Type B pancreatic cell (in vitro differentiated cells): ENCODE measurements at places on chromosomes 12 and 14.

DNA sequence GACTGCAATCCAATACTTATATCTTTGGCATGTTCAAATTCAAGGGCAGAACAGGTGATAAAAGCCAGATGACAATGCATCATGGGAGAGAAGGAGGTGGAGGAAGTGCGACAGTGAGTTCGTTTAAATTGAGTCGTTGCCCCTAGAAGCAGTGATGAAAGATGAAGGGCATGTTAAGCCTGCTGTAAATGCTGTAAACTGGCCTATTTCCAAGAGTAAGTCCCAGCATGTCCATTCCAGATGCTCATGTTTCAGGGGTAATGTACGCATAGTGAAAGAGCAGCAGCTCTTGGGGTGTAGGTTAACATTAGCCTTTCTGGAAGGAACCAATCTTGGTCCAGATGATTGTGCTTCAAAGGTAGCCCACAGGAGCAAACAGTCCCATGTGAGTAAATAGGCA, 97.1 kb downstream of the C2CD5 start:
- no peak for DNase-seq

DNA sequence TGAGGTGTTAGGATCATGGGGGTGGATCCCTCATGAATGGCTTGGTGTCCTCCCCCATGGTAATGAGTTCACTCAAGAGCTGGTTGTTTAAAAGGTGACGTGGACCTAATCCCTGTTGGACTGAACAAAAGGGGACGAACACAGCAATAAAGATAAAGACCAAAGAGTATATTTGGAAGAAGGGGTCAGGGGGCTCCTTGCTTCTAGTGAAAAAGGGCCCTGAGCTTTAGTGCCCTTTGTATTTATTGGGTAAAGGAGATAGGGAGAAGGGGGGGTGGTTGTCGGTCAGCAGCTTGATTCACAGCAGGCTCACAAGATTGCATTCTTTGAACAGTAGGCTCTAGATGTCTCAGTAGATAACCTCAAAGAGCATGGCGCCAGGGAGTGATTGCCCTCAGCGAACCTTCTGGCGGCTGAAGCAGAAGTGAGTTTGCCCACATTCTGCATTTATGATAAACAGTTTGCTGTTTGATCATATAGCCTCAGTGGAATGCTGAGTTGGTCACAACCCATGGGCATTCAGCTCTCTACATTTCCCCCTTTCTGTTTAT, 25.9 kb upstream of the MAPKAPK5 start:
- DNase-seq, result no peak

- DNase-seq, result no peak
These were observed 180.1 kb downstream of the C12orf50 start for GRCh38 chr12:87849074-87849473.

- no peak for DNase-seq
These were observed 28.2 kb upstream of the AMN1 start for GRCh38 chr12:31756977-31757420.

DNA sequence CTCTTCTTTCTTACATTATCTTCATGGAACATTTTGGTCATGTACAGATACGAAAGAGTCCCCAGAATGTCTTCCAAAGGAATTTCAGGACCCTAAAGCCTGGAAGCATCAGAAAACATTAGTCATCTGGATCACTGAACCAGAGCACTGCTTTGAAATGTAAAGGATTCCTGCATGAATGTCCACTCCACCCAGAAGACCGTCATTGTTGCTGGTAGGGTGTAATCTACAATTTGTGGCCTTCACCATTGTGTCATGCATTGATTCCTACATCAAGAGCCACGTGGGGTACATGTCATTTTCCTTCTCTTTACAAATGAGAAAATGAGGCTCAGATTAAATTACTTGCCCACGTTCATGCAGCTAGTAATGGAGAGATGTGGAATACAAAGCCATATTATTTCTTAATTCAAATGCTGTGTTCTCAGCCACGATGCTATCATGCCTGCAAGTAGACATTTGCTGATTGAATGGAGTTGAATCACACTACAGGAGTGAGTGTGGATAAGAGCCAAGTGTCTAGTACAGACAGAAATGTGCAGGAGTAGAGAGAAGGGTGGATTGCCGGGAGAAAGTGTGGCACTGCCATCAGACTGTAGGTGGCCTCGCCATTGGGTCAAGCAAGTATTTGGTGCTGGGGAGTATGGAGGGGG, 231.2 kb downstream of the C12orf75 start:
- no peak for DNase-seq

- DNase-seq, result no peak
These were observed 17.4 kb upstream of the B4GALNT3 start for GRCh38 chr12:442235-442884.

- no peak for DNase-seq
These were observed 58.1 kb downstream of the ATXN7L3B start for GRCh38 chr12:74595696-74596095.

GRCh38 chr12:27818401-27818918, 38.4 kb upstream of the MANSC4 start:
- no peak for DNase-seq
